Effector CD8-positive, alpha-beta T cell (primary cell): ENCODE measurements at places on chromosomes 11 and 22.

DNA sequence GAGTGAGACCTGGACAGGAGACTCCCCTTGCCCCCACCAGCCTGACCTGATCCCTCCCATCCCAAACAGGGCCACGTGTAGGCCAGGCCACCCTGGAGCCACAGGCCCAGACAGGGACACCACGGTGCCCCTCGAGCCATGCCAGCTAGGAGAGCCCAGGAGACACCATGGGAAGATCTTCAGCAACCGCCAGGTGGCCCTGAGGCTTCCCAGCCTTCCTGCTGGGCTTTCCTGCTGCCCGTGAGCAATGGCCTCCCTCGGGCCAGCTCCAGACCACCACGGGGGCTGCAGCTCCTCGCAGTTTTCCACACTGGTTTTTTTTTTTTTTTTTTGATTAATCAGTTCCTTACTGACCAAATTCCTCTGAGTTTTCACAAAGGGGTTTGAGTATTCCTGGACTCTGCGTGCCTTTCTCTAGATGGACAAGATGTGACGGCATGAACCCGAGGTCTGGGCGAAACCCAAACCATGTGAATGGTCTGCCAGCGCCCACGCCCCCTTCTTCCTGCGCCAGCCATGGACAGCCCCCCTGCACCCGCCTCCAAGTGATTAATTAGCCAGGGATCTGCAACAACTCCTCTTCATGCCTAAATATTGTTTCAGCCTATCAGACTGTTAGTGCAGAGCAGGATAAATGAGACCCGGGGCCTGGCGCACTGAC, 40.9 kb downstream of the TBX1 start:
- no peak for DNase-seq

GRCh38 chr22:47303161-47303890, 540.9 kb downstream of the TBC1D22A start:
- no peak for DNase-seq

- DNase-seq: no peak
Measured at GRCh38 chr22:29258407-29259252, 9.2 kb downstream of the RHBDD3 start.

DNA sequence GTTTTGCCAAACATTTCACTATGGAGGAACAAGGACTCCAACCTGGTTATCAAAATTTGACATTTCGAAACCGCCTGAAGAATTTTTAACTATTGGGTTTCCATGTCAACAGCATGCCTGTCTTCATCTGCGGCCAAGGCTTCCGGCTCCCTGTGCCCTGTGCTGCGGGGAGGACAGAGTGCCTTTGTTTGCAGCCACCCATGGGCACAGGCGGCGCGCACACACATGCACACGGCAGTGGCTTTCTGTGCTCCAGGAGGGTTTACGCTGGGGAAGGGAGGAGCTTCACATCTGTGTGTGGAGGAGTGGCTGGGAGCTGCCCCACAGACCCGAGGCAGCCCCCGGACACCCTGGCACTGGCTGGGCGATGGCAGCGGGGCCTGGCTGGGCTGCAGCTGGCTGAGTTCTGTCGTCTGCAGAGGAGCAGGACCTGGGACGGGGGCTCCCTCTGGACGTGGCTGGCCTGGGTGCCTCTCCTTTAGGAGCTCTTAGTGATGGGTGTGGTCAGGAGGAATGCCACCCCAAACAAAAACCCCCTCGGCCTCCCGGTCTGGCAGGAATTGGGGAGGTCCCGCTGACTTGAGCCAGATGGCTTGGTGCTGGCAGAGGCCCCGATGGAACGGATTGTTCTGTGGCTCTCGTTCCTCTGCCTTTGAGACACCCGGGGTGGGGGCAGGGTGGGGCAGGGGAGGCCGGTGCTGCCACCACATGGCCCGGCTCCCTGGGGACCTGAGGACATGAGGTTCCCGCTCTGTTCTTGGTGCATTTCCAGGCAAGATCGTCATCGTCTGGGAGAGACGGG, 1290.9 kb downstream of the BRD1 start:
- DNase-seq: no peak

DNA sequence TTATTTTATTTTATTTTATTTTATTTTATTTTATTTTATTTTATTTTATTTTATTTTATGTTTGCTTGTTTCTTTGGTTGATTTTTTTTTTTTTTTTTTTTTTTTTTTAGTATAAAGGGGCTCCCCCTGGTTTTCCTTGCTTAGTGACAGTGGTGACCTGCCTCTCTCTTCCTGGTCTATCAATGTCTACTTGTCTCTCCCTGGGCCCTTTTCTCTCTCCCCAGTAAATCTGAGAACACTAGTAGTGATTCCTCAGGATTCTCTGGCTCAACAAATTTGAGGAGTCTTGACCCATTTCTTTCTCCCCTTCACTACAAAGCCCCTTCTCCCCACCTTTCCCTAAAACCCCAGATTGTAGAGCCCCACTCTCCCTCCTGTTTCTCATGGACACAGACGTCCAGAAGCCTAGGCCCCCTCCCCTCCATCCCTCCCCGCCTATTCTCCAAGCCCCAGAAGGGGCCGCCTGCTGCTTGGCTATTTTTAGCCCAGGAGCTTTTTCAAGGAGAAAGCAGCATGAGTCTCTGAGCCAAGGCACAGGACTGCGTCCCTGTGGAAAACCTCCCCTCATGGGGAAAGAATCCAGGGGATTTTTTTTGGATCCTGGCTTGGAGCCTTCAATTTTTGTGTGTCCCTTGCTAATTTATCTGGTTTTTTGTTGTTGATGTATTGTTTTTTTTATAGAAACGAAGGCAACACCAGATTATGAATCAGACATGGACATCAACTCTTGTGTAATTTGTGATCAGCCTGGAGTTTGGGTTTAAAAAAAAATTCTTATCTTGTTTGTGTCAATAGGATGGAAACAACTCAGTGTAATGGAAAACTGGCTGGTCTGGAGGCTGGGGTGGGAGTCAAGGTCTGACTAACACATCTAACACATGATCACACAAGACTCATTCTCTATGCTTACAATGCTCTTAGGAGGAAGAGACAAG, 17.5 kb upstream of the ACCSL start:
- no peak for DNase-seq

DNA sequence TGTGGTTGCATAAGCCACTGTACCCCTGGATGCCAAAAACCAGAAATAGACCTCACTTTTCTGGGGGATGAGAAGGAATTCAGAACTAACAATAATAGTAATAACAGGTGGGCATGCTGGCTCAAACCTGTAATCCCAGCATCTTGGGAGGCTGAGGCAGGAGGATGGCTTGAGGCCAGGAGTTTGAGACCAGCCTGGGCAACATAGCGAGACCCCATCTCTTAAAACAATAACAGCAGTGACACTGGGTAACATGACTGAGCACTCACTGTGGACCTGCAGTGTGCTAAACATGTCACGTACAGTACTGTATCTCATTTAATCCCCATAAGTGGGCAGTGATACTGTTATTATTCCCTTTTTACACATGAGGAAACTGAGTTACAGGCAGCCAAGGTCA, 10.0 kb downstream of the FLRT1 start:
- DNase-seq: no peak

DNA sequence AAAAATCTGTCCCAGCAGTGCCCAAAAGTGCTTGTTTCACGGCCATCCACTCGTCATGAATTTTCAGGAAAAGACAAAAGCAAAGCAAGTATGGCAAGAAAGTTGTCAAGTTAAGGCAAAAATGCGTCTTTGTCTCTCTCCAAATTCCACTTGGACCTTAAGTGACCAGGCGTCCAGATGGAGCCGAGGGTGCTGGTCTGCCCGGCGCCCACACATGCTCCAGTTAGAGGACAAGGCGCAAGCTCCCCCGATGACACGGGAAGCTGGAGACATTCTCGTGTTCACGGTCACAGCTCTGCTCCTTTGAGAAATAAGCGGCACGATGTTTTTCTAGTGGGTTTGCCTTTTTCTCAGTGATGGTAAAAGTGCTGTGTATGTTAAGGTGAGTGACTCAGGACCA, 219.0 kb downstream of the BRD1 start:
- DNase-seq: no peak

- DNase-seq: no peak
Measured at GRCh38 chr11:7527029-7527428, 13.2 kb downstream of the PPFIBP2 start.

DNA sequence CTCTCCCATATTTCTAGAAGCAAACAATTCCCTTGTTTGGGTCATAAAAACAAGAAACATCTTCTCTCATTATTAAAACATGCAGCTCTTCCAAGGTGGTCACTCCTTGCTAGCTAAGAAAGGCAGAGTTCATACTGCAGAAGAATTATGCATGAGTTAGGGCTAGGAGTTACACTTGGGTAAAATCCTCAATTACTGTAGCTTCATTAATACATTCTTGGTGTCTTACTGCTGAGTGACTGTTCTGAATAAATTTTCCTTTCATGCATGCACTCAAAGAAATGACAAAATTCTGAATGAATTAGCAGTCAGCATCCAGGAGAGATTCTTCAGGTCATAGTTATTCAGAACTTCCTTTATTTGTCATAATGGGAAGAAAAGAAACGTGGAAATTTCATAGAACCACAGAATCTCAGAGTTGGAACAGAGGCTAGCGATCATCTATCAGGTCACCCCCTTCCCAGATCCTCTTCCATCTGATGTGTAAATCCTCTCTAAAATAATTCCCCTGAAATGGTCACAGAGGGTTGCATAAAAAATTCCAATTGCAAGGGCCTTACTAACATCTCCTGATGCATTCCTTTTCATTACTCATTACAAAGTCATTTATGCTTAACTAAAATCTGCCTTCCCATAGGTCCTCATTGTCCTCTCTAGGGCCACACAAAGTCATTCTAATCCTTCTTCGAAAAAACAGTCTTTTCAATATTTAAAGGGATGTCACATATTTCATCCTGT, 771.5 kb downstream of the DLG2 start:
- no peak for DNase-seq

- no peak for DNase-seq
Measured at GRCh38 chr22:30511109-30511508, 5.6 kb upstream of the SEC14L4 start.

DNA sequence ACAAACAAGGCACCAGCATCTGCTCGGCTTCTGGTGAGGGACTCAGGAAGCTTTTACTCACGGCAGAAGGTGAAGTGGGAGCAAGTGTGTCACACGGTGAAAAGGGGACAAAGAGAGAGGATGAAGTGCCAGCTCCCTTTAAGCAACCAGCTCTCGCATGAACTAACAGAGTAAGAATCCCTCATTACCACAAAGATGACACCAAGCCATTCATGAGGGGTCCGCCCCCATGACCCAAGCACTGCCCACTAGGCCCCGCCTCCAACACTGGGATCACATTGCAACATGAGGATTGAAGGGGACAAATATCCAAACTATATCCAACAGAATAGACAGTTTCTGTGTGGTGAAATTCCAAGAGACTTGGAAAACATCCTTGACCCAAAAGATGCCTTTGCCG, 198.2 kb upstream of the POU2AF2 start:
- DNase-seq: no peak

GRCh38 chr11:75532200-75533048, 6.7 kb upstream of the GDPD5 start:
- DNase-seq: peak; percentile 82

DNA sequence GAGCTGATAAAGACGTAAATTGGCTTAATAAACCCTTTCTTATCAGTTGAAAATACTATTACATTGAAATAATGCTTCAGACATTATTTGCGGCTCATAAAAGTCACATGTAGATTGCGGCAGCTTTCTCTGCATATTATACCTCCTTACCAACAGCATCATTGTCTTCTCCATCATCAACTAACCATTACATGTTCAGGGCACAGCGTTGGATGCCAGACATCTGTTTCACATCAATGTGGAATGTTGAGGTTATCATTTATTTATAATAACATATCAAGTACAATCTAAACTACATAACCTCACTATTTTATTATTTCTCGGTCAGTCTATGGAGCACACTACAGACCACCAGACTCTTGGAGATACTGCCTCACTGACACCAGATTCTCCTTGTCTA, 573.8 kb upstream of the FAT3 start:
- DNase-seq: no peak

GRCh38 chr11:111741751-111742150, 24.4 kb downstream of the PPP2R1B start:
- DNase-seq: no peak

GRCh38 chr11:127496165-127496564, 495.6 kb upstream of the KIRREL3 start:
- DNase-seq: no peak

GRCh38 chr11:67024410-67024809, 1.5 kb downstream of the SYT12 start:
- DNase-seq: peak; percentile 22

GRCh38 chr11:118180300-118180703, 3.9 kb upstream of the SCN2B start:
- DNase-seq: no peak

DNA sequence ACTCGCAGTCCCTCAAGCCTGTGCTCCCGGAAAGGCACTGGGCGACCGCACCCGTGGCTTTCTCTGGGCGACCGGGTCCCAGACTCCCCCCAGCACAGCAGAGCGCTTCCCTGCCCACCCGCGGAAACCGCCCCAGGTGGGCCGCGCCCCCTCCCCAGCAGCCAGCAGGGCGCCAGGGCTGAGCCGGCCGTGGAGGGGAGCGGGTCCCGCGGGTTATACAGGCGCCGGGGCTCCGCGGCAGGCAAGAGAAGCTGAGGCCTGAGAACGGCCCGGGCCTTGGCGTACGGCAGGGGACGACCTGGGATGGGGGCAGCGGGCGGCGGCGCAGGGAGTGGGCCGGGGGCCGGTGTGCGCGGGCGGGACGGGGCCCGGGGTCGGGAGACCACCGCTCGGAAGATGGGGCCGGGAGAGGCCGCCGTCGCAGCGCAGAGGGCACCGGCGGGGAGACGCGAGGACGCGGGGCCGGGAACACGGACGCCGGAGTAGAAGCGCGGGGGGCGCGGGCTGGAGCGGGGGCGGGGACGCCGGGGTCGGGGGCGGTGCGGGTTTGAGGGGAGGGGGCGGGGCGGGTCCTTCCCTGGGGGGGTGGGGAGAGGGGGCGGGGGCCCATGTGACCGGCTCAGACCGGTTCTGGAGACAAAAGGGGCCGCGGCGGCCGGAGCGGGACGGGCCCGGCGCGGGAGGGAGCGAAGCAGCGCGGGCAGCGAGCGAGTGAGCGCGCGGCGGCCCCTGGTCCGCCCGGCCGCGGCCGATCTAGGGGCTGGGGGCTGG, at the start of gene MDK:
Gene MDK, plus strand, starts transcription at position 622 of the 771 bp plus-strand sequence. CDS start 389 bp downstream, outside the sequence.
- DNase-seq: no peak

GRCh38 chr11:116376054-116376453, 396.7 kb downstream of the BUD13 start:
- no peak for DNase-seq

- no peak for DNase-seq
Measured at GRCh38 chr22:19290400-19291217, 910 bp downstream of the CLTCL1 start.
